ENCODE measurements at places on chromosomes 13 and 19.

GRCh38 chr19:45873219-45873772 lies 9.2 kb downstream of the FOXA3 start:
- DNase-seq, result no peak

- DNase-seq, result no peak
These were observed 490.2 kb downstream of the FOXO1 start for GRCh38 chr13:40176242-40176641.

GRCh38 chr13:30313311-30313710 lies 6.0 kb upstream of the KATNAL1 start:
- DNase-seq, result no peak

DNA sequence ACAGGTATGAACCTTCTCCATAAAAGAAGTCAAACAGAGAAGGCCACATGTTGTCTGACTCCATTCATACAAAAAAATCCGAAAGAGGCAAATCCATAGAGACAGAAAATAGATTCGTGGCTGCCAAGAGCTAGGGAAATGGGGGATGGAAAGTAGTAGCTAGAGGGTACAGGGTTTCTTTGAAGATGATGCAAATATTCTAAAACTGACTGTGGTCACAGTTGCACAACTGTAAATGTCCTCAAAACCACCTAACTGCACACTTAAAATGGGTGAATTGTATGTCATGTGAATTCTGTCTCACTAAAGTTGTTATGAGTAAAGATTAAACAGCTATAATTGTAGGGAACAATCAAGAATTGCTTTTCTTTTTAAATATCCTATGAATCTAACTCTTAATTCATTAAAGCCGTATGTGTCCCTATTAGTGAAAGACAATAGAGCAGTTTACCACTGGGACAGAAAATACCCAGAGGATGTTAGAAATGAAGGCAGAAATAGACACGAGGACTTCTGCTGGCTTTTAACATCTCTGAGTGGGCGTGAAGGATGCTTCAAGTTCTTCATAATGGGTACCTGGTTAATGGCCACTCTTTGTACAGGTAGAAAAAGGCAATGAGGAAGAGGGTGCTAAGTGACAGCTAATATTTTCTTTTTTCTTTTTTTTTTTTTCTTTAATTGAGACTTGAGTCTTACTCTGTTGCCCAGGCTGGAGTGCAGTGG lies 21.2 kb downstream of the INSR start:
- no peak for DNase-seq

- no peak for DNase-seq
These were observed 187.9 kb downstream of the USP12 start for GRCh38 chr13:26983543-26984320.
